ENCODE measurements at places on chromosomes 7 and 10. TPM values are rescaled to one million over a fixed set of nuclear protein-coding genes. Genes with fewer than 3 reads are reported as not detected.
A peak's percentile ranks its signal among the peaks of the same experiment; 100 is the strongest.

GRCh38 chr7:44388089-44388970, 62.9 kb upstream of the CAMK2B start:
- H3K4me3 ChIP-seq = no peak overlapping the region
- H3K36me3 ChIP-seq = no peaks in the 10 kb centered on the region
- no peaks in the 10 kb centered on the region for H3K27me3 ChIP-seq
- H3K4me1 ChIP-seq = no peaks in the 10 kb centered on the region
- no peak for DNase-seq
- H3K27ac ChIP-seq = no peak overlapping the region

DNA sequence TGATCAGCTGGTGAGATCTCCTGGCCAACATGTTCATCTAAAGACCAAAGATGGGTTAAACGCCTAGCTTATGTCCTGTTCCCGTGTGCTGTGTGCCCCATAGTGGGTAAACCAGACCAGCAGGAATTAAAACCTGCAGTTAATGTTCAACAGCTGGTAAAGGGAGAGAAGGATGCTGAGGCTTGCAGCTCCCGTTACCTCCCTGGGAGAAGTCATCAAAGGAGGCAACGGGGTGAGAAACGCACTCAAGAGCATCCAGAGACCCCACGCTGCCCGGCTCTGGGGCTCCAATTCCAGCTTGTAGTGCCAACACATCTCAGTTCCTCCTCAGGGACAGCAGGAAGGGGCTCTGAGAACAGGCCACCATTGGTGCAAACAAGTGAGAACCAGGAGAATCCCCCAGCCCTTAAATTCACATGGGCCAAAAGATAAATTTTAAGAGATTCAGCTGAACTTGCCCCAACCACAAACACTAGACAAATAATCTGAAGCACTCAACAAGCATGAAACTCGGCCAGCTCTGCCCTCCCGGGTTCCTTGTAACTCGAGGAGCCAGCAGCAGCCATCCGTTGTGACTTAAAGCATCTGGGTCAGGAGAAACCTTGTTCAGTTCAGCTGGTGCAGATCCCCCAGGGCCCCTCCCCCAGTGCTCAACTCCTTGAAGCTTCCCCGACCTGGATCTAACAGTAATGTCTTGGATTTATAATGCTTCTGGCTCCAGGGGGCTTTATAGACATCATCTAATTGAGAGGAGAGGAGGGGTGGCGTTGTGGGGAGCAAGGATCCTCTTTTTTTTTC, 29.4 kb downstream of the FAM241B start:
- H3K27me3 ChIP-seq = no peaks in the 10 kb centered on the region
- no peaks in the 10 kb centered on the region for H3K36me3 ChIP-seq
- DNase-seq = no peak
- no peak overlapping the region for H3K27ac ChIP-seq

- H3K27ac ChIP-seq = no peak overlapping the region
- H3K36me3 ChIP-seq = no peaks in the 10 kb centered on the region
- no peaks in the 10 kb centered on the region for H3K4me1 ChIP-seq
- no peaks in the 10 kb centered on the region for H3K27me3 ChIP-seq
- DNase-seq = no peak
- no peak overlapping the region for H3K4me3 ChIP-seq
These were observed 72.1 kb downstream of the PDGFA start for GRCh38 chr7:447523-447922.

GRCh38 chr10:110762849-110763211, 108.9 kb upstream of the PDCD4 start:
- peaks cover 5% of the 10 kb centered on the region for H3K4me1 ChIP-seq
- no peaks in the 10 kb centered on the region for H3K27me3 ChIP-seq
- H3K4me3 ChIP-seq = no peak overlapping the region
- peak overlapping the region; percentile 55 for H3K27ac ChIP-seq

GRCh38 chr10:114819322-114819721, 2.3 kb upstream of the FHIP2A start:
- peaks cover 2% of the 10 kb centered on the region for H3K36me3 ChIP-seq
- H3K4me3 ChIP-seq = no peak overlapping the region
- H3K27me3 ChIP-seq = no peaks in the 10 kb centered on the region
- no peaks in the 10 kb centered on the region for H3K4me1 ChIP-seq
- no peak for DNase-seq
- H3K27ac ChIP-seq = no peak overlapping the region

DNA sequence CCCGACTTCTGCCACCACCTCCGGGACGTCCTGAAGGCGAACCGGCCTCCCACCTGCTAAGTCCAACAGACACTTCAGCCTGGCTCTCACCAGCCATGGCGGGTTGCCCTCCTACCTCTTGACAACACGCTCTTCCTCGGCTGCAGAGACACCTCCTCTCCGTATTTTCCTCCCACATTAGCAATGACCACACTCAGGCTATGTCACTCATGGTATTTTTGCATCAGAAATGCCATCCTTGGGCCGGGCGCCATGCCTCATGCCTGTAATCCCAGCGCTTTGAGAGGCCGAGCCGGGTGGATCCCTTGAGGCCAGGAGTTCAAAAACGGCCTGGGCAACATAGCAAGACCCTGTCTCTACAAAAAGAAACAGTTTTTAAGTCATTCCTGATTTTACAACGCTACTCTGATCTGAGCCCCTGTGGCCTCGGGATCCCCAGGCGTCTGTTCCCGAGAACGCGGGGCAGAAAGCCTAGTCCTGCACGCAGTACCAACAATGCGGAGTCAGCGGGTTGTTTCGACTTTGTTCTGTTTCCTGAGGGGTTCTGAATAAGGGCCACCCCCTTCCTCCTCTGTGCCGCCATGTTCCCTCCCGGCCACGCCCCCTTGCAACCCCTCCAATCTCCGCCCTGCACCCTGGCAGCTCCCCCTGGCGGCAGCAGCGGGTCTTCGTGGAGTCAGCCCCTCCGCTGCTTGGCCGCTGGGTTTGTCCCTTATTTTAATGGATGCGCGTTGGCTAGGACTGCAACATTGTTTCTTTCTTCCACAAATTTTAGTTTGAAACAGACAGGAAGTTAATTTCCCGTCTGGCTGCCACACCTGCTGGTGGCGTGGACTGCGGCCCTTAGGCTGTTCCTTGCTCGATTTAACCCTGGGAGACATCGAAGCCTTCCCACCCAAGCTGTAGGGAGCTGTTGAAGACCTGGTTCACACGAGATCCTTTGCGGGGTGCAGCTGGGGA, 9.7 kb upstream of the ZFAND2A start:
- H3K36me3 ChIP-seq = no peaks in the 10 kb centered on the region
- DNase-seq = peak; percentile 93
- no peaks in the 10 kb centered on the region for H3K27me3 ChIP-seq
- H3K27ac ChIP-seq = no peak overlapping the region

DNA sequence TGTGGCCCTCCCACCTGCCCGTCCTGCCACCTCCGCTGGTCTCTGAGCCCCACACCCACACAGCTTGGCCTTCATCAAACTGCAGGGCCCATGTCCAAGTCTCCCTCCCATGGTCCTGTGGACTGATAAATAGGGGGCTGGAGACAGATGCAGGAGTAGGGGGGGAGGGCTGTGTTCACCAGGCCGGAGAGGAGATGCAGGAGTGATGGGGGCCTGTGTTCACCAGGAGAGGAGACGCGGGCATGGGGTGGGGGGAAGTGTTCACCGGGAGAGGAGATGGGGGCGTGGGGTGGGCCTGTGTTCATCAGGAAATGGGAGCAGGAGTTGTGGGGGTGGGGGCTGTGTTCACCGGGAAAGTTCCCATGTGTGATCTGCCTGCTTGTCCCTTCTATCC, 37.0 kb downstream of the JAKMIP3 start:
- H3K27ac ChIP-seq = no peak overlapping the region
- no peaks in the 10 kb centered on the region for H3K27me3 ChIP-seq
- H3K4me1 ChIP-seq = no peaks in the 10 kb centered on the region
- H3K36me3 ChIP-seq = no peaks in the 10 kb centered on the region
- no peak overlapping the region for H3K4me3 ChIP-seq
- peak; percentile 58 for DNase-seq

DNA sequence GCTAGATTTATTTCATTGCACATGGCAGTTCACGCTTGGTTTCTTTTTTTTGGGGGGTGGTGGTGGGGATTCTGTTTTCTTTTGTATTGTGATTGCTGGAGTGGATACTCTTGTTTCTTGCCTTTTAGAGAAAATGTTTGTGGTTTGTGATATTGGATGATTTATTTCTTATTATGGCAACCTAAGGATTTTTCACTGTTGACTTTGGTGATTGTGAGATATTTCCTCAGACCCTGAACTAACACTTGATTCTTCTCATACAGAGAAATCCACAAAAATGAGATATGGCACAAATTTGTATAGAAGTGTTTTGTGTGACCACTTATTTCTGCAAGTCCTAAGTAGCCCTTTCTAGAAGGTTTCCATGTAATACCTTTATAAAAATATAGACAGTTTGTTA, 871.1 kb downstream of the LRMDA start:
- no peaks in the 10 kb centered on the region for H3K36me3 ChIP-seq
- H3K4me3 ChIP-seq = no peak overlapping the region
- no peaks in the 10 kb centered on the region for H3K27me3 ChIP-seq
- H3K4me1 ChIP-seq = peaks cover 6% of the 10 kb centered on the region

- H3K27me3 ChIP-seq = no peaks in the 10 kb centered on the region
- DNase-seq = no peak
- no peaks in the 10 kb centered on the region for H3K4me1 ChIP-seq
- no peaks in the 10 kb centered on the region for H3K36me3 ChIP-seq
These were observed 20.1 kb upstream of the SMNDC1 start for GRCh38 chr10:110324805-110325280.

DNA sequence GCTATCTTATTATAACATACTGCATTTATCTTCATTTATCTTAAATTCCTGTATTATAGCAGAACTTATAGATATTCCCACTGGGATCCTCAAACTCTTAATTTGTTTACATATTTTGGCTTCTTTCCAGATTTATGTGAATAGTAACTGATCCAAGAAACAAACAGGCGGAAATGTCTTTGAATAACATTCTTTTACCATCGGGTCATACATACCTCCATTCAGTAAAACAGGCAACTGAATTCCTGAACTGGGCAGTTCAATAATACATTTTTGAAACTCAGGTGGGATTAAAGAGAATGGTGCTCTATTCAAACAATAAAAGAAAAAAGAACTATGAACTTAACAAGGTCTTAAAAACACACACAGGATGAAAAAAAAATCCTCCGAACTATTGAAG, 337.4 kb downstream of the CRPPA start:
- H3K4me1 ChIP-seq = no peaks in the 10 kb centered on the region
- H3K36me3 ChIP-seq = no peaks in the 10 kb centered on the region
- H3K27me3 ChIP-seq = no peaks in the 10 kb centered on the region
- no peak overlapping the region for H3K4me3 ChIP-seq
- no peak overlapping the region for H3K27ac ChIP-seq

DNA sequence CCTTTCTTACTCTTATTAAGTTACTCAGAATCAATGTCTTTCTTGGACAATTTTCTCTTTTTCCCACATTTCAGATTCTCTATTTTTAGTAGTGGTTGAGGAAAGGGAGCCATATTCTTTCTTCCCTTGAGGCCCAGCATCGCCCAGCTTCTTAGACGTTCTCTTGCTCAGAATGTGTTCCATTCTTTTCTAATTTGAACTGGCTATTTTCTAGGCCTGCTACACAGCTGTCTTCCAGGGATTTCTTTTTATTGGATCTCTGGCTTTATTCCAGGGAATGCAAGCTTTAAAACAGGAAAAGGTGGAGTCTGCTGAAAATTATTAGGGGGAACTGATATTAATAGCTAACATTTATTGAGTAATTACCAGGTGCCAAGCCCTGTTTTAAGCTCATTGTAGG, 58.3 kb downstream of the WIPF3 start:
- no peak overlapping the region for H3K4me3 ChIP-seq
- no peak overlapping the region for H3K27ac ChIP-seq
- no peaks in the 10 kb centered on the region for H3K27me3 ChIP-seq
- no peaks in the 10 kb centered on the region for H3K36me3 ChIP-seq

DNA sequence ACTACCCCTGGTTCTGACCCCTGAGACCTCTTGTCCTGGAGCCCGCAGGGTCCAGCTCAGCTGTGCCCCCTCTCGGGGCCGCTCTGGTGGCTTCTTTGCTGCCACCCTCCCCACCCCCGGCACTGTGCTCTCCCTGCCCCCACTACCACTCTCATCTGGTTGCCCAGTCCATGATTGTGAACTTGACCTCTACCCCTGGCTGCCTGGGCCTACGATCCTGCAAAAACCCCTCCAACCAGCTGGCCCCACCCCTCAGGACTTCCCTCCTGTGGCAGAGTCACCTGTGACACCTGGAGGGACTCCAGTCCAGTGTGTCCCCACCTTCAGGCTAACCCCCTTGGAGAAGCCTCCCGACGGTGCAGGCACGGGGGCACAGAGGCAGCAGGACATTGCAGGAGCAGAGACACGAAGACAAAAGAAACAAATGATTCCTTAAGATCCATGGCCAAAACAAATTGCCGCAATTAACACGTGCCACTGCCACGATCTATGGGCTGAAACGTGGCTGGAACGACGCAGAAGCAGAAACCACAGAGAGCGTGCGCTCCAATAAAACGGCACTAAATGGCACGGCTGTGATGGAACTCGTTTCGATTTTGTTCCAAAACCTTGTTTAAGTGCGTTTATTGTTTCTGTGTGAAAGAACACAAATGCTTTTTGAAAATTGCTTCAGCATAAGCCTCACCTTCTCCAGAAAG, 72.0 kb downstream of the PARP12 start:
- no peaks in the 10 kb centered on the region for H3K4me1 ChIP-seq
- no peaks in the 10 kb centered on the region for H3K36me3 ChIP-seq
- no peak overlapping the region for H3K4me3 ChIP-seq

- DNase-seq = no peak
- no peaks in the 10 kb centered on the region for H3K27me3 ChIP-seq
- H3K36me3 ChIP-seq = no peaks in the 10 kb centered on the region
- no peak overlapping the region for H3K27ac ChIP-seq
- H3K4me3 ChIP-seq = no peak overlapping the region
- H3K4me1 ChIP-seq = no peaks in the 10 kb centered on the region
These were observed 74.4 kb downstream of the MEST start for GRCh38 chr7:130566168-130566897.

- H3K36me3 ChIP-seq = no peaks in the 10 kb centered on the region
- no peaks in the 10 kb centered on the region for H3K27me3 ChIP-seq
- H3K4me1 ChIP-seq = no peaks in the 10 kb centered on the region
These were observed 39.6 kb upstream of the IKZF1 start for GRCh38 chr7:50264908-50265307.

GRCh38 chr7:84154991-84155781, 39.4 kb downstream of the SEMA3A start:
- no peak overlapping the region for H3K27ac ChIP-seq
- DNase-seq = no peak
- H3K4me3 ChIP-seq = no peak overlapping the region
- H3K4me1 ChIP-seq = no peaks in the 10 kb centered on the region
- no peaks in the 10 kb centered on the region for H3K36me3 ChIP-seq

DNA sequence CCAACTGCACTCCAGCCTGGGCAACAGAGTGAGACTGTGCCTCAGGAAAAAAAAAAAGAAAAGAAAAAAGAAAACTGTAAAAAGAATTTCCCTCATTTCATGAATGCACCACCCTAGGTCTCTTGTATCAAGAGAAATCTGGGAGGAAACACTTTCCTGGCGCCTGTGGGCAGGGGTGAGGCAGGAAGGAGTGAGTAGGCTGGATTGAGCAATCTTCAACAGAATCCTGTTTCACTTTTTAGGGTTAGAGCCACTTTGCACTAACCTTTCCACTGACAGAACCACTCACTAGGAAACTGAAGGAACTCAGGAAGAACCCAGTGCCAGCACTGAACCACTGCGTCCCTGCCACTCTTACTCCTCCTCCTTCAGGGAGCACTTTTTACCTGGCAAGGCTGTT, 282.1 kb downstream of the CCDC3 start:
- no peak overlapping the region for H3K27ac ChIP-seq
- DNase-seq = peak; percentile 82
- no peak overlapping the region for H3K4me3 ChIP-seq
- no peaks in the 10 kb centered on the region for H3K36me3 ChIP-seq

HMX3 gene
- not detected for total RNA-seq

OSBPL3 gene
- 8.3 TPM for total RNA-seq

BMS1 gene
- 13.4 TPM for total RNA-seq

CTAGE8 gene
- 0.21 TPM for total RNA-seq
